Occipital lobe (tissue), 3 donors: ENCODE measurements at places on chromosomes 6 and 20.

- no peak for DNase-seq
Measured at GRCh38 chr6:25442898-25443297, 163.7 kb downstream of the CARMIL1 start.

DNA sequence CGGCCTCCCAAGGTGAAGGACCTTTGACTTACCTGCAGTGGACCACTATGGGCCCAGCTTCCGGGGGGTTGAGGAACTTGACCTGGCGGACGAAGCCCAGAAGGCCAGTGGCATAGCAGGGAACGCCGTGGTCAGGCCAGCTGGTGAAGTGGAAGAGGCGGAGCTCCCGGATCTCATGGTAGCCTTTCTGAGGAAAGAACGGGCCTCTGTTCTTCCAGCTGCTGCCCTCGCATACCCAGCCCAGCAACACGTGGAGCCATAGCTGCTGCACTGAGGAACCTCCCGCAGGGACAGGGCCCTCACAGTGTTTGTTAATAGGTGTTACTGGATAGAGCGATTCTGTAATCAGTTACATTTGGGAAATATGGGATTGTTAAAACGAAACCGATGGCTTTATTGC lies 492.1 kb upstream of the CHD6 start:
- DNase-seq = no peak

GRCh38 chr6:152300517-152300916 lies 336.6 kb downstream of the SYNE1 start:
- DNase-seq = no peak

- DNase-seq = no peak
Measured at GRCh38 chr20:15977026-15977425, 596.2 kb downstream of the KIF16B start.

DNA sequence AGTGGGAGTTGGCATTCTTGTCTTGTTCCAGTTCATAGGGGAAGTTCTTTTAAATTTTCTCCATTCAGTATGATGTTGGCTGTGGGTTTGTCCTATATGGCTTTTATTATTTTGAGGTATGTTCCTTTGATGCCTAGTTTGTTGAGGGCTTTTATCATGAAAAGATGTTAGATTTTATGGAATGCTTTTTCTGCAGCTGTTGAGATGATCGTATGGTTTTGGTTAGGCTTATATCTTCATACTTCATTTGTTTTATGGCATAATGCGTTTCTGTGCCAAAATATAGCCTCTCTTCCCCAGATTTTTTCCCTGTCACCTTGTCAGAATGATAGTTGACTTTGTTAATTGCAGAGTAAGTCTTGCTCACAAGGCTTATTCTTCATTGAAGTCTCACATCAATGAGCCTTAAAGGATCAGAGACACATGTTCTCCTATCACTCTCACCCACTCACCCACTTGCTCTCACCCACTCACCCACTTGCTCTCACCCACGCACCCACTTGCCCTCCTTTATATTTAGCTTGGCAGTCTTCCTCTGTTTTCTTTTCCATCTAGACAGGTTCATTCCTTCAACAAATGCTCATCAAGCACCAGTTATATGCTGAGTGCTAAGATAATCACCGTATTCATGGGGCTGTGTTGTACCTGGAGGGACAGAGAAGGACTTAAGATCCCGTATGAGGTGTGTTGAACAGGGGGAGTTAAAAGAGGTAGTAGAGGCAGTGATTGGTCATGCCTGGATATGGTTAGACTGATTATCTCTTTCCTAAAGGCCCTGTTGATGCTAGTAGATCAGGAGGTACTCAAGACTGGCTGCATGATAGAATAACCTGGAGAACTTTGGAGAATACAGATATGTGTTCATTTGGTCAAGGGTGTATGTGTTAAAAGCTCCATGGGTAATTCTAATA lies 19.3 kb downstream of the UST start:
- DNase-seq = no peak
